ENCODE measurements at places on chromosomes 11 and 22. TPM values are rescaled to one million over a fixed set of nuclear protein-coding genes. Genes with fewer than 3 reads are reported as not detected.
A peak's percentile ranks its signal among the peaks of the same experiment; 100 is the strongest.

DNA sequence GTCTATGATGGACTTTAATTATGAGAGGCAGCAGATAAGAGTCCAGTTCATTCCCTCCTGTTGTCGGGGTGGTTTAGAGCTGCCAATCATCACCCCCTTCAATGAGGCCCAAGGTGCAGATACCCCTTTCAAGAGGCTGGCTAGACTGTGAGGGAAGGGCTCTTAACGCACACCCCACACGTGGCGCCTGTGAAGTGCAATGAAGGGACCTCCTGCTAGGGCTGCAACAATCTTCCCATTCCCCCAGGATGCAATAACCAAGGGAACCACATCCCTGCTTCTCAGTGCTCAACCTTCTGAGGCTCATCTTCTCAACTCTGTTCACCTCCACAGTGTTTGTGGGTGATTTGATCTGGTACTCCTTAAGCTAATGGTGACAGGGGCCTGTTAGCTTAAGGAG lies 19.0 kb downstream of the TENM4 start:
- DNase-seq: no peak
- H3K27ac ChIP-seq: no peak overlapping the region
- H3K36me3 ChIP-seq: no peaks in the 10 kb centered on the region
- H3K4me3 ChIP-seq: no peak overlapping the region
- H3K27me3 ChIP-seq: no peaks in the 10 kb centered on the region

DNA sequence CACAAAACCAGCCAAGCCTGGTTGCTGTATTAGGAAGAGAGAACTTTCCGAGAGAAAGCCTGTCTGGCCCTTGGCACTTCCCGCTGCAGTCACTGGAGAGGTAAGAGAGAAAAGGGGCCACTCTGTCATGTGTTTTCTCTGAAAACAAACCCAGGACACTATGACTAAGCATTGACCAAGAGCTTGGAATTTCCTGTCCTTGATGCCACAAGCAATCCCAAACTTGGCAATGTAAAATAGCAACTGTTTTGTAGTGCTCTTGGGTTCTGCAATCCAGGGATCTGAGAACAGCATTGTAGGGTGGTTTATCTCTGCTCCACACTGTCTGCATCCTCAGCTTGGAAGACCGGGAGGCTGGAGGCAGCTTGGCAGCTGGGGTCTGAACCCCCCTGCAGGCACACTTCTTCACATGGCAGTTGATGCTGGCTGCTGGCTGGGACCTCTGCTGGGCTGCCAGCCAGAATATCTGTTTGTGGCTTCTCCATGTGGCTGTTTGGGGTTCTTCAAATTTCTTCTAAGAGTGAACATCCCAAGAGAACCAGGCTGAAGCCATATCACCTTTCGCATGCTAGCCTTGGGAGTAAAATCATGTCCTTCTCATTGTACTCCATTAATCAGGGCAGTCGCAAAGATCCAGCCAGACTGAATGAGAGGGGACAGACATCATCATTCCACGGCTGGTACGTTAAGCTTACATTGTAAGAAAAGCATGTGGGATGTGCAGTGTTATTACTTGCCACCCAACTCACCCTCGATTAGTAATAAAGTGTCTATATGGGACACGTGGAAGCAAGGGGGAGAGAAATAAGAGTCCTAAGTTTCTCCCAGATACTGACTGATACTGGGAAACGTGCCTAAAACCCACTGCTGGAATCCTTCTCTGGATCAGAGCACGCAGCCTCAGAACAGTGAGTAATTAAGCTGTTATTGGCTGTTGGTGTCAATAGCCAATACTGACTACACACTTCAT lies 537.4 kb upstream of the B3GAT1 start:
- H3K4me1 ChIP-seq: peaks cover 30% of the 10 kb centered on the region
- H3K4me3 ChIP-seq: no peak overlapping the region
- H3K27me3 ChIP-seq: no peaks in the 10 kb centered on the region
- H3K27ac ChIP-seq: peak overlapping the region; percentile 85

Gene GSTT2B
- 6.5 TPM for total RNA-seq

Gene PRDM11
- total RNA-seq: 27.4 TPM

Gene PRSS23
- 355 TPM for total RNA-seq
